ENCODE measurements at places on chromosomes 7 and 10. TPM values are rescaled to one million over a fixed set of nuclear protein-coding genes. Genes with fewer than 3 reads are reported as not detected.
A peak's percentile ranks its signal among the peaks of the same experiment; 100 is the strongest.

GRCh38 chr10:13759168-13759567 lies 172.4 kb downstream of the PRPF18 start:
- H3K27ac ChIP-seq: no peak overlapping the region
- no peak for DNase-seq
- no peaks in the 10 kb centered on the region for H3K36me3 ChIP-seq
- peaks cover 4% of the 10 kb centered on the region for H3K27me3 ChIP-seq

- H3K27ac ChIP-seq: peak overlapping the region; percentile 97
- no peak for DNase-seq
- H3K4me1 ChIP-seq: peaks cover 14% of the 10 kb centered on the region
- H3K4me3 ChIP-seq: peak overlapping the region; percentile 88
- H3K36me3 ChIP-seq: no peaks in the 10 kb centered on the region
Observed at GRCh38 chr7:6590645-6591110, 857 bp downstream of the INTS15 start.

DNA sequence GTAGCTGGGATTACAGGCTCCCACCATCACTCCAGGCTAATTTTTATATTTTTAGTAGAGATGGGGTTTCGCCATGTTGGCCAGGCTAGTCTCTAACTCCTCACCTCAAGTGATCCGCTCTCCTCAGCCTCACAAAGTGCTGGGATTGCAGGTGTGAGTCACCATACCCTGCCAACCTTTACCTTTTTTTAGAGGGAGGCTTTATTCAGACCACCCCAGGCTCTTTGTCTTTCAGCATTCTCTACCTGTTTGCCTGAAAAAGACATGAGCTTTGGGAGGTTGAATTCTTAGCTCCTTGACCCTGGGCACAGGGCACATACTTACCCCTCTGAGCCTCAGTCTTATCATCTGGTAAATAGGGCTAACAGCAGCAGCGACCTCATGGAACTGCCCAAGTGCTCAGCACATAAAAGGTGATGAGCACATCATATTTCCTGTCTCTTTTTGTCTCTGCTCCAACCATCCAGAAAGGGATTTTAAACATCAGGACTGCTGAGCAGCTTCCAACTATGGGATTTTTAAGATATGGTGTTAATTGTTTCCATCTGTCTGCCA lies 17.0 kb downstream of the FRMPD2 start:
- DNase-seq: no peak
- no peaks in the 10 kb centered on the region for H3K36me3 ChIP-seq
- no peak overlapping the region for H3K27ac ChIP-seq
- H3K4me3 ChIP-seq: no peak overlapping the region
- H3K4me1 ChIP-seq: no peaks in the 10 kb centered on the region

The GHRHR gene
- not detected for total RNA-seq

DNA sequence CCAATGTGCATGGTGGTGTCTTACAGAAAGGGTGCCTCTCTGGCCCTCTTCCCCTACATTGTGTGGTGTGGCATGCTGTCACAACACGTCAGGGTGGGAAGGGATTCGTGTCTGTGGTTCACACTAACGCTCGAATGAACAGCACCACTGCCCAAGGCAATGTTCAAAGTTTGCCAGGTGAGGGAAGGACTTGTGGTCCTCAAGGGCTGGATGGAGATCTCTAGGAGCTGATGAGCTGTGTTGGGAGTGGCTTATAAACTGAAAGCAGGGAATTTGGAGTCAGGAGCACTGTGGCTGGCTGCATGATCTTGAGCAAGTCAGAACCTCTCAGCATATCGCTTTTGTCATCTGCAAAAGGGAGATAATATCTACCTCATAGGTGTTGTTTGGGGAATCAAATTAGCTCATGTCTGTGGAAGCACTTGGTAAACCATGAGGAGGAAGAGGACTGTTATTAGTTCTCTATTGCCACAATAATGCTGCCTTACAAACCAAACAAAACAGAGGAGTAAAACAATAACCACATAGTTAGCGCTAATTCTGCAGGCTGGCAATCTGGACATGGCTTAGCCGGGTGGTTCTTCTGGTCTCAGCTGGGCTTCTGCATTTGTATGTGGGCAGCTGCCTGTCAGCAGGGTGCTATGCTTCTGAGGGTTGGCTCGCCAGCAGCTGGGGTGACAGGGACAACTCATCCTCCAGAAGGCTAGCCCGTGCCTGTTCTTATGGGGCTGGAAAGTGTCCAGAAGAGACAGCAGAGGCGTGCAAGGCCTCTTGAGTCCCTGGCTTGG lies 22.9 kb upstream of the C10orf105 start:
- DNase-seq: no peak
- peak overlapping the region; percentile 84 for H3K27ac ChIP-seq
- no peaks in the 10 kb centered on the region for H3K27me3 ChIP-seq
- peak overlapping the region; percentile 66 for H3K4me3 ChIP-seq
- peaks cover 97% of the 10 kb centered on the region for H3K4me1 ChIP-seq

DNA sequence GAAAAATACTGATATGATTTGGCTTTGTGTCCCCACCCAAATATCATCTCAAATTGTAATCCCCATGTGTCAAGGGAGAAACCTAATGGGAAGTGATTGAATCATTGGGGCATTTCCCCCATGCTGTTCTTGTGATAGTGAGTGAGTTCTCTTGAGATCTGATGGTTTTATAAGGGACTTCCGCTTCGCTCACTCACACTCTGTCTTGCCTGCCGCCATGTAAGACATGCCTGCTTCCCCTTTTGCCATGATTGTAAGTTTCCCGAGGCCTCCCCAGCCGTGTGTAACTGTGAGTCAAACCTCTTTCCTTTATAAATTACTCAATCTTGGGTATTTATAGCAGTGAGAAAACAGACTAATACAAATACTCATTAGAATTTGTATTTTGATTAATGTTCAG lies 5.1 kb upstream of the MRPS17 start:
- H3K27ac ChIP-seq: no peak overlapping the region
- no peak overlapping the region for H3K4me3 ChIP-seq
- DNase-seq: no peak
- no peaks in the 10 kb centered on the region for H3K27me3 ChIP-seq
- peaks cover 5% of the 10 kb centered on the region for H3K36me3 ChIP-seq
- H3K4me1 ChIP-seq: no peaks in the 10 kb centered on the region

GRCh38 chr10:34476608-34477007 lies 338.5 kb downstream of the PARD3 start:
- no peak overlapping the region for H3K4me3 ChIP-seq
- no peaks in the 10 kb centered on the region for H3K36me3 ChIP-seq
- no peak overlapping the region for H3K27ac ChIP-seq
- no peaks in the 10 kb centered on the region for H3K4me1 ChIP-seq

The GNAT3 gene
- total RNA-seq: not detected

GRCh38 chr10:14397066-14397465 lies 66.3 kb upstream of the FRMD4A start:
- H3K36me3 ChIP-seq: peaks cover 2% of the 10 kb centered on the region
- no peak overlapping the region for H3K4me3 ChIP-seq
- peaks cover 42% of the 10 kb centered on the region for H3K27me3 ChIP-seq
- H3K4me1 ChIP-seq: no peaks in the 10 kb centered on the region

The FKBP6 gene
- total RNA-seq: not detected

DNA sequence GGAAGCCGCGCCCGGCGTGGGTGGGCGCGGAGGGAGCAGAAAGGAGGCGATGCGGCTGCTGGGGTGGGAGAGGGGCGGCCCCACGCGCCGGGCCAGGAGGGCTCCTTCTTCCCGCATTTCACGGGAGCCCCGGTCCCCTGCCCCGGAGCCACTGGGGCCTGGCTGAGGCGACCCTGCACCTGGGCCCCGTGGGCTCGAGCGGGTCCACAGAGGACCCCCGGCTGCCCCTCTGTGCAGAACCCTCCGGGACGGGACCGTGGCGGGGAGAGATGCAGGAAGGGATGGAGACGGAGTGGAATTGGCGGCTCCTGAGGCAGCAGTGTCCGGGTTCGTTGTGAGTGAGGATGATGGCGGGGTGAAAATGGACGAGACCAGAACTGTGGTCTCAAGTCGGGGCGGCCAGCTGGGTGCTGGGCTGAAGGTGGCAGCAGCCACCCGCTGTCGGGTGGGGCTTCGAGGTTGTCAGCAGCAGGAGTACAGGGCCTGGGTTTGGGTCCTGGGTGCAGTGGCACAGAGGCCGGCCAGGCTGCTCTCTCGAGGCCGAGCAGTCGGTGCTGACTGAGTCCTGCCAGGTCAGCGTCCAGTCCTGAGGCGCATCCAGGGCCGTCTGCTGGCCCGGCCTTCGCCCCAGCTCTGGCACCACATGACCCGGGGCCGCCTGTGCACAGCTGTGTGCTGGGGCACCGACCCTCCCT lies 80.4 kb downstream of the VIPR2 start:
- H3K4me3 ChIP-seq: no peak overlapping the region
- DNase-seq: no peak
- H3K27ac ChIP-seq: no peak overlapping the region
- peaks cover 2% of the 10 kb centered on the region for H3K4me1 ChIP-seq
- no peaks in the 10 kb centered on the region for H3K27me3 ChIP-seq
- H3K36me3 ChIP-seq: no peaks in the 10 kb centered on the region

GRCh38 chr10:11150231-11150731 lies 132.6 kb downstream of the CELF2 start:
- peak overlapping the region; percentile 90 for H3K4me3 ChIP-seq
- H3K27ac ChIP-seq: peak overlapping the region; percentile 98
- H3K4me1 ChIP-seq: peaks cover 100% of the 10 kb centered on the region

DNA sequence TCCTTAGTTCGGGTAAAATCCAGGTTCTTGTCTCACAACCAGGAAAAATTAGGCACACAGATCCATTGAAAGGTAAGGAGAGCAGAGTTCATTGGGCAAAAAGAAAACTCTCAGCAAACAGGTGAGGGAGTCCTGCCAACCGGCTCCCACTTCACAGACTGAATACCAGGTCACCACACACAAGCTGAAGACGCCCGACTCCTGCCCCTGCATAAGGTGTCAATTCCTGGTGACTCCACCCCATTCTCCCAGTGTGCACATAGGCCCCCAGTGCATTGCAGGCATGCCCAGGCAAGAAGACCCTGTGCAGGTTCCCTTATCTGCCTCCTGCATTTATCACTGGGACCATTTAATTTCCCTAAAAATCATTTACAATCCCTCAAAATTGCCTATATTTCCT lies 354.6 kb downstream of the LRRTM3 start:
- H3K4me1 ChIP-seq: no peaks in the 10 kb centered on the region
- H3K27me3 ChIP-seq: no peaks in the 10 kb centered on the region
- no peak overlapping the region for H3K4me3 ChIP-seq
- no peaks in the 10 kb centered on the region for H3K36me3 ChIP-seq
- H3K27ac ChIP-seq: no peak overlapping the region
- DNase-seq: no peak

DNA sequence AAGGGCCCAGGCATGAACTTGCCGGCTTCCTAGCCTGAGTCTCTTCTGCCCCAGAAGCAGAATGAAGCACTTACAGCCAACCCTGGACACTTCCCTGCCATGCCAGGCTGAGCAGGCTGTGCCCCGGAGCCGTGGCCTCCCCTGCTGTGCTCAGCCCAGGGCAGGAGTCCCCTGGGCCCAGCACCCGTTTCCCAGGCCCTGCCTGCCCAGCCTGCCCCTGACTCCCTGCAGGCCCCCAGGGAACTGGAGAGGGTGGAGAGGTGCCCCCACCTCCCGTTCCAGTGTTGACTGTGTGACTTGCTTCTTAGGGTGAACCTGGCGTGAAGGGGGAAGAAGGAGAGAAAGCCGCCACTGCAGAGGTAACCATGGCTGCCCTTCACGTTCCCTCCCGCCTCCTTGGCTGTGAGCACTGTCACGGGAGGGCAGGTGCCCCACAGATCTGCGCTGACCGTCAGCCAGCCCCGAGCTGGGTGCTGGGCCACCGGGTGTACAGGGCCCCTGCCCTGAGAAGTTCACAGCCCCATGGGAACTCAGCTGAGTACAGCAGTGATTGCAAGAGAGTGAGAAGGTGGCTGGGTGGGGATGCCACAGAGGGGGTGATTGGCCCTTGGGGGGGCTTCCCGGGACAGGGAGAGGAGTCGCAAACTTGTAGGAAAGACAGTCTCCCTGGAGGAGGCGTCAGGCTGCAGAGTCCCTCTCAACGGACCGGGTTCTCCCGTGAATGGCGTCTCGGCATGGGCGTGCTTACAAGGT lies 75.9 kb downstream of the MYL10 start:
- H3K4me3 ChIP-seq: no peak overlapping the region
- H3K27ac ChIP-seq: no peak overlapping the region
- no peaks in the 10 kb centered on the region for H3K4me1 ChIP-seq
- DNase-seq: no peak
- no peaks in the 10 kb centered on the region for H3K36me3 ChIP-seq
- no peaks in the 10 kb centered on the region for H3K27me3 ChIP-seq

DNA sequence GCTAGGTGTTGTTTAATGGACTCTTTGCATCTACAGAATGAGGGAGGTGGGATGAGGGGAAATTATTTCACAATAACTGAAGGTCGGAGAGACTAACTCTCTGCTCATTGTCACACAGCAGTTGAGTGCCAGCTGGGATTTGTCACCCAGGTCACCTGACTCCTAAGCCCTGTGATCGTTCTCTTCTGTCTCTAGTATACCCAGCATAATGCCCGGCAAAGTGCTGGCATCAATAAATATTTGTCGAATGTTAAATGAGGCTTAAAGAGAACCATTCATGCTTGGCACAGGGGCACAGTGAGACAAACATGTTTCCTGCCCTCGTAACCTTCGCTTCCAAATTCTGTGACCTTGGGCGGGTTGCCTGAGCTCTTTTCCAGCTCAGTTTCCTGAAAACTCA lies 70.8 kb downstream of the TCF7L2 start:
- no peak overlapping the region for H3K27ac ChIP-seq
- no peaks in the 10 kb centered on the region for H3K4me1 ChIP-seq
- H3K27me3 ChIP-seq: peaks cover 37% of the 10 kb centered on the region
- DNase-seq: no peak
- no peak overlapping the region for H3K4me3 ChIP-seq
- H3K36me3 ChIP-seq: no peaks in the 10 kb centered on the region
